ENCODE measurements at places on chromosomes 1 and 21.
A peak's percentile ranks its signal among the peaks of the same experiment; 100 is the strongest.

DNA sequence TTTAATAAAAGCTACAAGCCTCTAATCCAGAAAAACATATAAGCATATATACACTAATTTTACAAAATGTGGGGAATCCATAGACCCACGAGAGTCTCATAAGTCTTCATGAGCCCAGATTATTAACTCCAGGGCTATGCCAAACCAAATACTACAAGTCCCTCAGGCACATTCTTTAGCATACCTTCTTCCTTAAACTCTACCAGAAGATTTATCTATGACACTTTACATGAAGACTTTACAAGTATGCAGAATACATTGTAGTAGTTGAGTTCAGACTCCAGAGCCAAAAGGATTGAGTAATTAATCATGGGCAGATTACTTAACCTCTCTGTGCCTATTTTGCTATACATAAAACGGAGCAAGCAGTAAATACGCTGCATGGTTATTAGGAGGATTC lies 793.7 kb upstream of the ADGRL2 start:
- no peak for DNase-seq

- peak; percentile 53 for DNase-seq
Observed at GRCh38 chr21:14762734-14763694, 216.9 kb upstream of the SAMSN1 start.

GRCh38 chr1:2072109-2072806 lies 22.0 kb downstream of the PRKCZ start:
- DNase-seq = no peak

DNA sequence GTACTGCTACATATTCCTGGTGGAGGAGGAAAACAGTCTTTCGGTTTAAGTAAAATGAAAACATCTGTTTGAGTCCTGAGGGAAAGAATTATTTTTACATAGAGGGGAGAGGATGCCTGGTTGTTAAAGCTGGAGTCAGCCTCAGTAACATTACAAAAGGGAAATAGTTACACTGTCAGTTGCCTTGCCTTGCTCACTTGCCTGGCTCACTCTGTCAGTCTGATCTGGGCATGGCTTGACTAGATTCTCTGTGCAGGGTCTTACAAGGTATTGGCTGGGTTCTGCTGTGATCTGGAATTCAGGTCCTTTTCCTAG lies 8.4 kb upstream of the UBE2U start:
- DNase-seq = no peak

- no peak for DNase-seq
Observed at GRCh38 chr1:57799490-57800115, 375.7 kb upstream of the DAB1 start.

GRCh38 chr21:39118061-39118460 lies 65.2 kb downstream of the PSMG1 start:
- DNase-seq = no peak

DNA sequence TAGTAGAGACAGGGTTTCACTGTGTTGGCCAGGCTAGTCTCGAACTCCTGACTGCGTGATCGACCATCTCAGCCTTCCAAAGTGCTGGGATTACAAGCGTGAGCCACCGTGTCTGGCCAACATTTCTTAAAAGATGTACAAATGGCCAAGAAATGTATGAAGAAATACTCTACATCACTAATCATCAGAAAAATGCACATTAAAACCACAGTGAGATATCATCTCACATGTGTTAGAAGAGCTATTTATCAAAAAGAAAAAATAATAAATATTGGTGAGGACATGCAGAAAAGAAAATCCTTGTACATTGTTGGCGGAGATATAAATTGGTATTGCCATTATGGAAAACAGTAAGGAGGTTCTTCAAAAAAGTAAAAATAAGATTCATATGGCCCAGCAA lies 33.6 kb upstream of the TNFSF18 start:
- no peak for DNase-seq

- no peak for DNase-seq
Observed at GRCh38 chr1:222546091-222546490, 1.8 kb downstream of the HHIPL2 start.

GRCh38 chr1:1090424-1091343 lies 16.6 kb upstream of the RNF223 start:
- DNase-seq = no peak

DNA sequence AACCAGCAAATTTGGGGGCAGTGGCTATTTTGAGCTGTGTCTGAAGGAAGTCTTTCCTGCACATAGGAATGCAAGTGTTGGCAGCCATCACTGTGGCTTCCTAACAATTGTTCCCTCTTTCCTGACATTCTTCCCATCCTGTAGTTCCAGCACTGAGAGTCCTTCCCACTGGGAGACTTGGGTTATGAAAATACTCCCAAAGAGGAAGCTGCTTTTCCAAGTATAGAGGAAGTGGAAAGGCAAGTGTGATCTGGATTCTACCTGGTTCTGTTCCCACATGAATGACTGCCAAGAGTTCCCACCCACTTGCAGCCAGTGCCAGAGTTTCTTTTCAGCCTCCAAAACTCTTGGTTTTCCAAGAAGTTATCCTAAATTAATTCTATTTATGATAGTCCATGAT lies 98.5 kb upstream of the CD53 start:
- no peak for DNase-seq

DNA sequence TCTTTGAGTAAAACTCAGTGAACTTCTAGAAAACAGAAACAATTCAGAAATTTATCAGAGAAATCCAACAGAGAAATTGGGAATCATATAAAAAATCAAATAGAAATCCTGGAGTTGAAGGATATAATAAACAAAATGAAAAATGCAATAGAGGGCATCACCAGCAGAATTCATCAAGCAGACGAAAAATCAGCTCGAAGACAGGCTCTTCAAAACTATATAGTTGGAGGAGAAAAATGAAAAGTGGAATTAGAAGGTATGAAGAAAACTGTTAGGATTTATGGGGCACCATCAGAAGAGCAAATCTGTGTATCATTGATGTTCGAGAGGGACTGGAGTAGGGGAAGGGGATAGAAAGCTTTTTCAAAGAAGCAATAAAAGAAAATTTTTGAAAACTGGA lies 121.5 kb upstream of the GPR52 start:
- DNase-seq = no peak

DNA sequence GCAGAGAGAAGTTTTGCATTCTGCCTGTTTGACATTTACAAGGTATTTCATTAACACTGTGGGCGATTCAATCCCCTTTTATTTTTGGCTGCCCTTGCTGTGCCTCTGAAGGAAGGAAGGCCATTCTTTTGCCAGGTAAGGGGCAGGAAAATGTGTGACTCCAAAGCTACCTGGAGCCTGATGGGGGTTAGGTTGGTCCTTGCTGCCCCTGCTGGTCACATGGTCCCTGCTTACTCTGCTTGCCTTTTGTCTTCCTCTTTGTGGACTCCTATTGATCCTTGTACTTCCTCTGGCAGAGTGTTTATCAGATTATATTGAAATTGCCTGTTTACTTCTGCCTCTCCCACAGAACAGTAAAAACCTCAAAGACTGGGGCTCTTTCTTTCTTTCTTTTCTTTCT lies 65.7 kb downstream of the ST6GALNAC3 start:
- DNase-seq = no peak

GRCh38 chr1:13661539-13661938 lies 38.4 kb upstream of the PRDM2 start:
- no peak for DNase-seq

DNA sequence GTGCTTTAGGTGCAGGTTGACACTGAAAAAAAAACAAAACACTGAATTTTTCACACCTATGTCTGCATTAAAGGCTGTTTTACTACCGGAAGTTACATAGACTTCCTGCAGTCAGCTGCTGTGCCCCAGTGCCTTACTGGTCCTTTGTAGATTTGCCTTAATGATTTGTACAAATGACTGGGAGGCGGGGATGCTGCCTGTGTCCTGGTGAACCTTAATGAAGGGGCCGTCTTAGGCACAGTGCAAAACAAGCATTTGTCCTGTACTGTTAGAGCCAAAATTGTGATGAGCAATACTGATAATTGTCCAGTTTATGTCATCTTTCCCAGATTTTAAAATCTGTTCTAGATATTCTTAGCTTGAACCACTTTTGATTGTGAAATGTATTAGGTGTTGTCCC lies 90.9 kb upstream of the PGD start:
- peak; percentile 40 for DNase-seq

- no peak for DNase-seq
Observed at GRCh38 chr1:23081376-23081775, 62.1 kb downstream of the KDM1A start.

DNA sequence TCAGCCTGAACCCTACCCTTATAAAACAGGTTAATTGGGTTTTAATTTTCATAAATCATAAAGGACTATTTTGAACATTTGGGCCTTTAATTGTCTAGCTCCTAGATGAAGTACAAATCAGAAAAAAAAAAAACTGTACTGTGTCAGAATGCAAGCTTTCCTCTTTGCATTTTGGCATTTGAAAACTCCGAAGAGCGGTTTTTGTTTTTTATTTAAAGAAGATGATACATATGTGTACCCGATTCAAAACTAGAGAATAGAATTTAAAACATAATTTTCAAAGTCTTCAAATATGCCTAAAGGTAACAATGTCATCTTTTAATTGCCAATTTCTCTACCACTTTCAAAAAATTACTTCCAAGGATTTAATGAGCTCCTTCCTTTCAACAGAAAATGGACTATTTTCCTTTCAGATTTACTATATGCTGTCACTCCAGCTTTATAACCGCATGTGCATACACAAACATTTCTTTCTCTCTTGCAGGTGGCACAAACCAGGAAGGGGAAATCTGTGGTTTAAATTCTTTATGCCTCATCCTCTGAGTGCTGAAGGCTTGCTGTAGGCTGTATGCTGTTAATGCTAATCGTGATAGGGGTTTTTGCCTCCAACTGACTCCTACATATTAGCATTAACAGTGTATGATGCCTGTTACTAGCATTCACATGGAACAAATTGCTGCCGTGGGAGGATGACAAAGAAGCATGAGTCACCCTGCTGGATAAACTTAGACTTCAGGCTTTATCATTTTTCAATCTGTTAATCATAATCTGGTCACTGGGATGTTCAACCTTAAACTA lies 33.7 kb downstream of the MRPL39 start:
- peak; percentile 88 for DNase-seq

DNA sequence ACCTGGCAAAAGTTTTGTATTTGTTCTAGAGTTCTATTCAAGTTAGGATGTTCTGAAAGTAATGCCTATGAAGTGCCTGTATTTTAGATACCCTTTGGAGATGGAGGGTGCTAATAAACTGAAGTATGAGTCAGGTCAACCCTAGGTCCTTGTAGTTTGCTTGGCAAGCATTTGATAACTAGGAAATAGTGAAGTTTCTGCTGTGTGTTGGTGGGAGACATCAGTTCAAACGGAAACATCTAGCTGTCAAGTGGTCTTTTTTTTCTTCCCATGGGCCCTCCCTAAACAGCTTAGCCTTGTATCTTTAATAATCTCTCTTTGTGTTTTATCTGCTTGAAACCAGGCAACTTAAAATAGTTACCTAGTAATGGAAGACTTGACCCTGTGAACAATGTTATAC lies 4.5 kb downstream of the MRPS6 start:
- DNase-seq = no peak

DNA sequence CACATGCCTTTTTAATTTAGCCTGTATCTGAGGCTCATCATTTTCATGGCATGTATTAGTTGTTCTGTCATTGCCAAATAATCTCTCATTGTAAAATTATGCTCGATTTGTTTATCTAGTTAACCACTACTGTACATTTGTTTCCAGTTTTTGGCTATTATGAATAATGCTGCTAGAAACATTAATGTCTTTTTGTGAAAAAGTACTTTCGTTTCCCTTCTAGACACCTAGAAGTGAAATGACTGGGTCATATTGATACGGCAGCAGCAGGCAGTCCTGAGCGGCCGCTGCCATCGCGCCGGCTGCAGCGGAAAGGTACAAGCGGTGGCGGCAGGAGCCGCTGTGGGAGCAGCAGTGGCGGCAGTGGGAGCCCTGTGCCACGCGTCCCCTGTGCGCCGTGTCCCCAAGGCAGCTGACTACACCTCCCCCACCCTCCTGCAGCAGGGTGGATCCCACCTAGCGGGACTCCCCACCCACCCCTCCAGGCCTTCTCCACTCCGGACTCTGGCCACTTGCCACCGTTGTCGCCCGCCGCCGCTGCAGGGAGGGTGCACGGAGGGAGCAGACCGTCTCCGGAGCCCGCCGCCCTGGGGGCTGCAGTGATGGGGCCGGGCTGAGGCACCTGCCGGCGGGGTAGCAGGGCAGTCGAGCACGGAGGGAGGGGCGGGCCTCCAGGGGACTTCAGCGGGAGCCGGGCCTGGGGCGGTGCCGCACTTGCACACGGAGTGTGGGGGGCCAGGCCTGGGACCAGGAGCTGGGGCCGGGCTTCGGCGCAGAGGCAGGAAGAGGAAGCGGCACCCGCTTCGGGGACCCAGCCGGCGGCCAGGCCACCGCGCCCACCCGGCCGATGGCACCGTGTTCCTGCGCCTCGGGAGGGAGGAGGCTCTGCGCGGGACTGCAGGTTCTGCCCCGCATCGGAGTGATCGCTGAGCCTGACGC lies 66.8 kb upstream of the RGS7 start:
- peak; percentile 35 for DNase-seq

GRCh38 chr1:222865718-222866117 lies 50.9 kb downstream of the DISP1 start:
- DNase-seq = no peak

DNA sequence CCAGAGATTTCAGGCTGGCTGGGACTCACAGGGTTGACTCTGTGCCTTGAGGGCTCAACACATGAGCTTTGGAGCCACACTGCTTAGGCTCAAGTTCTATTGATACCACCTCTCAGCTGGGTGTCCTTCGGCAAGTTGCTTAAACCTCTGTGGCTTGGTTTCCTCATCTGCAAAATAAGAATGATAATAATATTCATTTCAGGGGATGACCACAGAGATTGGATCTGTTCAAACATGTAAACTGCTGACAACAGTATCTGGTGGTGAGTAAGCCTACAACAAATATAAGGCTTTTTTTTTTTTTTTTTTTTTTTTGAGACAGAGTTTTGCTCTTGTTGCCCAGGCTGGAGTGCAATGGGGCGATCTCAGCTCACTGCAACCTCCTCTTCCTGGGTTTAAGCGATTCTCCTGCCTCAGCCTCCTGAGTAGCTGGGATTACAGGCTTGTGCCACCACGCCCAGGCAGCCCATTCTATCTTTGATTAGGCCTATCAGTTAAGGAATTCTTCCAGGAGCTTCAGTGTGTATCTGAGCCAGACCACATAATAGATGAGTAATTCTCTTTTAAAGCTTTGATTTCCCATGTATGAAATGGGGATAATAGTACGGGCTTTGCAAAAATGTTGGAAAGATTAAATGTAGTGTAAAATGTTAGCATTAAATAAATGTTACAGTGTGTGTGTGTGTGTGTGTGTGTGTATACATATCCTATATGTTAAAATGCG lies 437.6 kb downstream of the PRDM2 start:
- DNase-seq = no peak

DNA sequence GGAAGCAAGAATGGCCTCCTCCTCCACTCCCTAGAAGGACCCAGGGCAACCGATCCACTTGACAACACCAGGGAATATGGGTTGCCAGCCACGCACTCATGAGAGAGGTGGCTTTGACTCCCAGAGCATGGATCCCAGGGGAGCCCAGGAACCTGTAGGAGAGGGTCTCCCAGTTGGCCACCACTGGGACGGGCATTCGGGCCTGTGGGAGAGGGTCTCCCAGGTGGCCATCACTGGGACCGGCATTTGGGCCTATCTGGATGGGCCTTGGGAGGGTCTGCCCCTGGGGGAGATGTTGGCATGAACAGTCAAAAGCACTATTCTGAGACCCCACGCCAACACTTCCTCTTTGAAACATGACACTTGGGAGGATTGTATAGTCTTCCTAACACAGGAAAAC lies 565 bp downstream of the TFF1 start:
- DNase-seq = no peak

- peak; percentile 34 for DNase-seq
Observed at GRCh38 chr21:34836103-34836932, 167.5 kb downstream of the CLIC6 start.

GRCh38 chr1:7526196-7526866 lies 244.8 kb upstream of the VAMP3 start:
- DNase-seq = no peak

GRCh38 chr1:242455052-242455361 lies 69.5 kb downstream of the PLD5 start:
- no peak for DNase-seq
